Stimulated activated CD4-positive, alpha-beta T cell treated with anti-CD3 and anti-CD28 coated beads, Interleukin-15, amount 100 ng/mL, for 1 hour (primary cell): ENCODE measurements at places on chromosomes 6 and 20.

GRCh38 chr20:1191299-1191698, 6.5 kb upstream of the TMEM74B start:
- DNase-seq: no peak

- DNase-seq: no peak
These were observed 135.5 kb upstream of the AGPAT4 start for GRCh38 chr6:161409353-161409752.

DNA sequence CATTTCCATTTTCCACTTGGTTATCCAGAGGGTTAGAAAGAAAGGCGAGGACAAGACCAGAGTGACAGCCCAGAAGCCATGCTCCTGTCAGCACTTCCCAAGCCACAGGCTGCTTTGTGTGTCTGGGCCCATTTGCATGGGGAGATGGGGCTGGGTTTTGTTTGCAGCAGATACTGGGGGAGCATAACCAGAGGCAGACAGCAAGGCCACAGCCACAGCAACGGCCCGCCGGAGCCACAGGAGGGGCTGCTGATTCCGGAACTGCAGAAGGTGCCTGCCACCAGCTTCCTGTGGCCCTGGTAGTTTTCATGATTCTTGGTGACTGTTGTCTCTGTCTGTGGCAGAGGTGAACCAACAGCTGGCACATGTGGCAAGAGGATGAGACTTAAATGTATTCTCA, 106.6 kb downstream of the DLL1 start:
- DNase-seq: no peak

GRCh38 chr6:120083186-120083585, 733.6 kb upstream of the MAN1A1 start:
- no peak for DNase-seq

GRCh38 chr20:58169450-58169849, 59.0 kb downstream of the ANKRD60 start:
- DNase-seq: no peak

DNA sequence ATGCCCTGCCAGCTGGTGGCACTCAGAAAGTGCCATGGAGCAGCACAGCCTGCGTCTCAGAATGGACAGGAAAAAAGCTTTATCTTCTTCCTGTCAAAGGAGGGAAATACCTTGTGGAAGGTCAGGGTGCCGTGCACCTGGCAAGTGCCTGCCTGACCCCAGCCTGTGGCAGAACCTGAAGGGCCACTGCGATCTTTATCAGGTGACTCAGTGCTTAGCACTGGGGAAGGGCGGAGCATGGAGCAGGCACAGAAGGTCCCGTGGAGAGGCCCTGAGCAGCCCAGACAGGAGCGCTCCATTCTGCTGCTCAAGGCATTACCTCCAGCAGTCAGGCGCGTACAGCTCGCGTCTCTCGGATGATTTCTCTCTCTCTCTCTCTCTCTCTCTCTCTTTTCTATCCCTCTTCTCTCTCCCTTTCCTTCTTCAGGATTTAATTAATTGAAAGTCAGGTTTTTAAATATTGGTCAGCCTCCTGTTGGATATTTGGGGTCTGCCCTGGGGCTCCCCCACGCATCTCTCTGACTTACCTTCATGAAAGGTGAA, 31.7 kb downstream of the FOXC1 start:
- DNase-seq: no peak

DNA sequence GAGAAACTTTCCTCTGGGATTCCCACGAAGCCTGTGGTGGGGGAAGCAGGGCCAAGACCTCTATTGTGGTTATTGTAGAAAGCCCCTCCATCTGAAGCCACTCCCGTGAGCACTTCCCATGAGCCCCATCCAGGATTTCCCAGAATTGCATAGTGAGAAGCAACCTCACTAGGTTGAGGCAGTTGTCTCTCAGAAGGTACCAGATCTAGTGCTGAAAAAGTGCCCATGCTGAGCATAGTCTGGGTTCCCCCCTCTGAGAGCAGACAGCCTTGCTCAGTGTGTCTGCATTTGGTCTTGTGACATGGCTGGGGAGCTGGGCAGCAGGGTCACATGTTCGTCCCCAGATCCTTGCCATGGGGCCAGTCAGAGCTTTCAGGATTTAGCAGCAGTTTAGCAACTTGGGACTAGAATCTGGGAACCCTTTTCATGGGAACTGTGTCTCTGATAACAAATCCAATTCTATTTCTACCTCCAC, 38.6 kb downstream of the SLC9A8 start:
- no peak for DNase-seq

GRCh38 chr6:7674291-7674690, 51.6 kb upstream of the BMP6 start:
- DNase-seq: no peak

DNA sequence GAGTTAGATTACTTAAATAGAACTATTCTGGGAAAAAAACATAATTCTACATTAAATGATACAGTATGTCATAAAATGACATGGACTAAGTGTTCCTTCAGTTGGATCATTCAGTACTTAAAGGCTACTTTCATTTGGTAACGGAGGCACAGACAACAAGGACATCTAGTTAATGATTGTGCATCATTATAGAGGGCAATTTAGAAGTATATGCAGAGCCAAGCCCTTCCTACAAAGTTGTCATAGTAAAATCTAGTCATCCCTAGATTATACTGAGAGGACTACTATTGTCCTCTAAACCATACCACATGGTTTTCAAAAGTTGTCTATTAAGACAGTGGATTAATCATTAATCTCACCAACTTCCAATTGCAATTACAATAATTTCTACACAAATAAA, 53.9 kb upstream of the STXBP5 start:
- DNase-seq: no peak

DNA sequence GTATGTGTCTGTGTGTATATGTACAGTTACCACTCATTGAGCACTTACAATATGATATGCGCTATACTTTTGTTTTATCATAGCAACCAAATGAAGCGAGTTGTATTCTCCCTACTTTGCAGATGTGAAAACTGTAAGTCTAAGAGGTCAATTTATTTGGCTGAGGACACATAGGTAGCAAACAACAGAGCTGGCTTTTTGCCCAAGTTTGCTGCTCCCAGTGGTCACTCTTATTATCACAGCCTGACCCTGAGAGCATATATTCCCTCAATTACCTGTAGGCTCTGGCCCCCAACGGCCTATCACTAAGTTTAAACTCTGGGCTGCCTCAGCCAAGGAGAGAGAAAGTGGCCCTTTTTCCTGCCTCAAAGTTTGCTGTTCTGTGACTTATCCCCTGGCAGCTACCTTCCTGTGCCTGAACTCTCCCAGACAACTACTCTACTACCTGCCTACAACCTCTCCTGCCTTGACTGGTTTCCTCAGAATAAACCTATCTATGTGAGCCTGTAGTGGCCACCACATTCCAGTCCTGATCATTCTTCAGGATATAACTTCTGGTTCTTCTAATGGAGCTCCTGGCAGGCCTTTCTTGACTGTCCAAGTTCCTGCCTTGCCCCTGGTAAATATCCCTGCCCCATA, 221.8 kb downstream of the FRK start:
- DNase-seq: no peak

DNA sequence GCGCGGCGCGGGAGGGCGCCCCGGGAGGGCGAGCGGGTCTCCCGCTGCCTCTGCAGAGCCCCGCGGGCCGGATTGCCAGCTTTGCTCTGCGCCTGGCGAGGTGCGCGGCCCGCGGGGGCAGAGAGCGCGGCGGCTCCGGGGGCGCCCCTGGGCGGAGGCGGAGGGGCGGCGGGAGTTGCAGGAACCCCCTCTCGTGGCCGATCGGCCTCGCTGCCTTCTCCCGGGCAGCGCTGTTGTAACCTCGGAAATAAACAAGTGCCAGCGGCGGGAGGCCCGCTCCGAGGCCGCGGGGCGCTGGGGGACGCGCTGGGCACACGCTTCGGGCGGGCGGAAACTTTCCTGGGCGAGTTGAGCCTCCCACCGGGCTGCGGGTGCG, 1.2 kb downstream of the CDH4 start:
- no peak for DNase-seq

DNA sequence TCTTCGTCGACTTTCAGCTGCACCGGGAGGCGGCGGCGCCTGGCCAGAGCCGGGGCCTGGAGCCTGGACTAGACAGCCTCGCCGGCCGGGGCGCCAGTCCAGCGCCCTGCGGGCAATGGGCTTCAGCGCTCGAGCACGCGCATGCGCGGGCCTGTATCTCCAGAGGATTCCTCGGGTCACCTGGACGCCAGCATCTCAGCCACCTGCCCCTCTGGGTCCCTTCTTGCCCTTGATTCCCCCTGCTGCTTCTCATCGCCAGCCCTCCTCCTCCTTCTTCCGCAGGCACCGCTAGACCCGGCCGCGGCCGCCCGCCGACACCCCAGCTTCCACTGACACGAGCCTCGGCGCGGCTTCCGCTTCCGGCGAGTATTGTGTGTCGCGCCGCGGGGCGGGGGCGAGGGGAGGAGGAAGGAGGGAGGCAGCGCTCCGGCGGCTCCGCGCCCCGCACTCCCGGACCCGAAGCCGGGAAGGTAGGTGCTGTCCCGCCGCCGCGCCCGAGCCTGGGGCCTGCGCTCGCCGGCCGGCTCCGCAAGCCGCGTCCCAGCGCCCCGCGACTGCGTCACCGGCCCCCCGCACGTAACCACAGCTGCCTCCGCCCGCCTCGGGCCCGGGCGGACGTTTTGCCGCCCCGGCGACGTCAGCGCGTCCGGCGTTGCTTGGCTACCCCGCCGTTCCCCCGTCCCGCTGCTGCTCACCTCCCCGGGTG, at the start of gene TRIM39:
TRIM39 (plus strand) TSS at position 402 of the 706 bp plus-strand sequence. CDS start 2,391 bp downstream, outside the sequence.
- peak; percentile 79 for DNase-seq

- DNase-seq: no peak
These were observed 57.1 kb upstream of the CEP162 start for GRCh38 chr6:84284428-84285049.

DNA sequence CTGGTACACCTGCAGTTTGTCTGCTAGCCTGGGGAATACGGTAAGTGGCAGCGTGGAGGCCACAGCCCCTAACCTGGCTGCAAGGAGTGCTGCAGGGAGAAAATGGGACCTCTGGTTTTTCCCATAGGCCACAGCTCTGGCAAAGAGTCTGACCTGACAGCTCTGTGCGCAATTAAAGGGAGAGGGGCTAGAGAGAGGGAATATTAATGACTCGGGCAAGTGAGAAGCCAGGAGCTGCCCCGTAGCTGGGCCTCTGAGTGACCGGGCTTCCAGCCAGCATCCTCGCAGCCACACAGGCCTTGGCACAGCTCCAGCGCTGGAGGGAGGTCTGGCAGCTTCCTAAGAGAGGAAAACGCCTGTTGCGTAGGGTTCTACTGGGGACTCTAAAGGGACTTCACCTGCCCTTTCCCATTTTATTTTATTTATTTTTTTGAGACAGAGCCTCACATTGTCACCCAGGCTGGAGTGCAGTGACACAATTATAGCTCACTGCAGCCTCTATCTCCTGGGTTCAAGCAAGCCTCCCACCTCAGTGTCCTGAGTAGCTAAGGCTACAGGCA, 18.2 kb upstream of the OCSTAMP start:
- no peak for DNase-seq

GRCh38 chr6:106502559-106502958, 126.7 kb downstream of the RTN4IP1 start:
- DNase-seq: no peak

DNA sequence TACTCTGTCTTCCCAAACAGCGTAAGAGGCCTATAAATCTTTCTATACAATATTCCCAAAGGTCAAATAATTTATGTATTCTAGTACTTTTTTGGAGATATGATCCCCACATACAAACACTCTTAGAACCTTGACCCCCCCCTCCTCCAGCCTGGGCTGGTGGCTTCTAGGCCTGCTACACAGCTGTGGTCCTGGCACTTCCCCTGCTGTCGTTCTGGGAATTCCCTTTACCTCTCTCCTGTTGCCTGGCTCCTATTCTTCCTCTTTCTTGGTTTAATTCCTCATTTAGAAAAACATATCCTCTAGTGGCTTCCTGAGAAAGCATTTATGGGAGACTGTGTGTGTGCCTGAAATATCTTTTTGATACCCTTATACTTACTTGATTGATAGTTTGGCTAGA, 4.1 kb upstream of the TXLNB start:
- no peak for DNase-seq

GRCh38 chr6:125511809-125512396, 210.1 kb upstream of the HDDC2 start:
- no peak for DNase-seq

DNA sequence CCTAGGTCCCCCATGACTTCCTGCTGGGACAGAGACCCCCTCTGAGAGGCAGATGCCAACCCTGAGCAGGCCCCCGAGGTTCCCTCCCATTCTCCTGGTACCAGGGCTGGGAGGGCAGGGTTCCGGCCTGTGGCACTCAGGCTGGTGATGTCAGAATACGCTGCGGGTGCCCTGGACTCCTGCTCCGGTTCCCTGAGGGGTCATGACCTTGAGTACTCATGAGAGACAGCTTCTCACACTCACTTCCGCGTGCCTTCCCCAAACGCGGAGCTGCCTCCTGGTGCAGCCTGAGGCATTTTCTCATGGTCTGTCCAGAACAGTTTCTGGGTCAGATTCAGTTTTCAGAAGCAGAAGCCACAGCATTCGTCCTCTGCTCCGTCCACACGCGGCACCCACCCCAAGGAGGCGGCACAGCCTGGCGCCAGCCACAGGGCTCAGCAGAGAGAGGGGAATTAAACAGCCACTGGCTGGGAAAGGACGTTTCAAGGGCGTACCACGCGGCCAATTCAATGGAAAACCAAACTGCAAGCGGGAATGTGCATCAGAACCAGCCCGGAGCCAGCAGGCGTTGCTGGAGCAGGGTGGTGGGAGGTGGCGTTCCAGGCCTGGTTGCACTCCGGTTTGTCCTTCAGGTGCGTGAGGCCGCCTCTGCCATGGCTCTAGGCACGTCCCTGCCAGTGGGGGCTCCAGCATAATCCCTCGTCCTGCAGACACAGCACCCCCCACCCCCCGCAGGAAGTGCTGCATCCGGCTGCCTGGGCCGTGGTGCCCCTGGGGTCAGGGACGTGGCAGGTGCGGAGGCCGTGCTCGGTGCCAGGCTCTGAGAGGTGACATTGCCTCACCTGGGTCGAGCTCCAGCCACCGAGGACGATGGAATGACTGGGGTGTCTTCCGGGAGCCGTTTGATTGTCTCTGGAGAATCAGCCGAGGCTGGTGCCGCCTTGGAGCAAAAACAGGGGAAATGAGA, 58.3 kb upstream of the BHLHE23 start:
- no peak for DNase-seq

GRCh38 chr6:107673076-107673494, 151.0 kb downstream of the SCML4 start:
- DNase-seq: no peak

DNA sequence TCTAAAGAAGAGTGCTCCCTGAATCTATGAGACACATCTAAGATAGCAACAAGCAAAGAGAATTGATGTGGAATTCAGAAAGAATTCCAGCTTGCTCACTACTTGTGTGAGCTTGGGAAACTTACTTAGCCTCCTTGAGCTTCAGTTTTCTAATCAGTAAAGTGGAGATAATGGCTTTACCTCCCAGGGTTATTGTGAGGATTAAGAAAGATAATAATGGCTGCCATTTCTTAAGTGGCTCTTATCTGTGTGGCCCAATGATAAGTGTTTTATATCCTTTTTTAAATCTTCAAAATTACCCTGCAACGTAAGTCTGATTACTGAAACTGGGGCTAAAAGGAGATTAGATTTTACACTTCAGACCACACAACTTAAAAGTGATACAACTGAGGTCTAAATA, 418.5 kb downstream of the LMBRD1 start:
- no peak for DNase-seq

DNA sequence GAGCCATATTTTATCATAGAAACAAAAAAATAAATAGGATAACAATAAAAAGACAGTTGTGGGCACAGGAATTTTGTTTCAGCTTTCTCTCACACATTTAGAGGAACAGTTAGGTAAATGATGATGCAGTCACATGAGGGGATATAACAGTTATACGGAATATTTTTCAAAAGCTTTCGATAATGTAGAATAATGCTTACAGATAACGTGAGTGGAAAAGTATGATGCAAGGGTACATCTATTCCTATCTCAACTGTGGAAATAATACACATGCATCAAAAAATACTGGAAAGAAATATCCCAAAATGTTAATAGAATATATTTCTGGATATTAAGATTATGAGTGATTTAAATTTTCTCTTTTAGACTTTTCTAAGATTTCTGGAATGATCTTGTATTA, 114.0 kb downstream of the AFG1L start:
- no peak for DNase-seq
